Foreskin keratinocyte (primary cell): ENCODE measurements at places on chromosomes 12 and 14. TPM values are rescaled to one million over a fixed set of nuclear protein-coding genes. Genes with fewer than 3 reads are reported as not detected.

The TAS2R42 gene
- total RNA-seq: not detected in 2 replicates

The IGF1 gene
- not detected in 2 replicates for total RNA-seq

The KRT77 gene
- 0.03 TPM in 1 of 2 replicates, not detected in the other for total RNA-seq

The CISTR gene
- total RNA-seq: not detected in 2 replicates

The DIO2 gene
- total RNA-seq: 0.03 and 0.04 TPM in 2 replicates

The MFAP5 gene
- total RNA-seq: 158 and 191 TPM in 2 replicates

The TEX22 gene
- 0.07 TPM in 1 of 2 replicates, not detected in the other for total RNA-seq

The OVCH1 gene
- total RNA-seq: not detected in 2 replicates

The POLE2 gene
- total RNA-seq: 26.3 and 27.2 TPM in 2 replicates

The ETFBKMT gene
- total RNA-seq: 1.4 and 1.6 TPM in 2 replicates

The CLECL1 gene
- not detected in 2 replicates for total RNA-seq

The FOXG1 gene
- total RNA-seq: not detected in 2 replicates

The ISM2 gene
- total RNA-seq: 0.10 and 0.14 TPM in 2 replicates

The CHFR gene
- 21.6 and 27.0 TPM in 2 replicates for total RNA-seq

The CLEC1A gene
- total RNA-seq: not detected in 2 replicates

The TSPAN8 gene
- total RNA-seq: not detected in 2 replicates

The POLR3B gene
- 11.4 and 14.0 TPM in 2 replicates for total RNA-seq

The GPRC5D gene
- total RNA-seq: not detected in 2 replicates

The FAM181A gene
- not detected in 2 replicates for total RNA-seq

The LRRC10 gene
- total RNA-seq: not detected in 2 replicates

The INSM2 gene
- total RNA-seq: not detected in 2 replicates

The KRT2 gene
- not detected in 2 replicates for total RNA-seq
